ENCODE measurements at places on chromosomes 1 and 21.

GRCh38 chr1:186443638-186444037 lies 17.3 kb downstream of the PDC start:
- DNase-seq: no peak

- no peak for DNase-seq
Observed at GRCh38 chr1:19910650-19911049, 12.8 kb downstream of the PLA2G2E start.

DNA sequence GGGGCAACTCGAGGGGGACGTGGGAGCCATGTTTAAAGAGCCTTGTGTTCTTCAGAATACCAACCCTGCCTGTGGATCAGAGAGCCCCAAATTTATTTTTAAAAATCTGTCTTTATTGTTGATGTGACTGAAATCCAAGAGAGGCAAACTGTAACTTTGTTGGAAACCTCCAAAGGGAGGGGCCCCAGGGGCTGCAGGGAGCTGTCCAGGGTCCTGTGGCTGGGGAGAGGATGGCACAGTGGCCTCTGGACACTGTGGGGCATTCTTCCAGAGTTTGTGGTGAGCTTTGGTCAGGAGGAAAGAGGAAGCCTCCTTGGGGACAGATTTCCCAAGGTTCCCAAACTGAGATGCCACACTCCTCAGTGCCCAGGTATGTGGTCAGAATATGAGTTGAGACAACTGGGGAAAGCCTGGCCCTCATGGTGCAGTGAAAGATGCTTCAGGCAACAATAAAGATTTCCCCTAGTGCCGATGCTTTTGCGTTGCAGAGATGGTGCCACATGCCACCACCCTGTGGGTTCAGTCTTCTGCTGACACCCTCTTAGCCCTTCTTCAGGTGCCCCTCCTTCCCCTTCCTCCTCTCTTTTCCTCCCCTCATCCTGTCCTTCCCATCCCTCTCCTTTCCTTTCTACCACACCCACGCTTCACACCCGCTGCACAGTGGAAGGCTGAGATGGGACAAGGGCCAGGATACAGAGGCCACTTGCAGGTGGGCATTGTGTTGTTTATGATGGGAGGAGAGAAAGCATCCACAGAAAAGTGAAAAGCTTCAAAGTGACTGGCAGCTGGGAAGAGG lies 122.1 kb downstream of the UCK2 start:
- DNase-seq: peak; percentile 13

GRCh38 chr1:63363014-63363413 lies 4.4 kb upstream of the ALG6 start:
- no peak for DNase-seq

DNA sequence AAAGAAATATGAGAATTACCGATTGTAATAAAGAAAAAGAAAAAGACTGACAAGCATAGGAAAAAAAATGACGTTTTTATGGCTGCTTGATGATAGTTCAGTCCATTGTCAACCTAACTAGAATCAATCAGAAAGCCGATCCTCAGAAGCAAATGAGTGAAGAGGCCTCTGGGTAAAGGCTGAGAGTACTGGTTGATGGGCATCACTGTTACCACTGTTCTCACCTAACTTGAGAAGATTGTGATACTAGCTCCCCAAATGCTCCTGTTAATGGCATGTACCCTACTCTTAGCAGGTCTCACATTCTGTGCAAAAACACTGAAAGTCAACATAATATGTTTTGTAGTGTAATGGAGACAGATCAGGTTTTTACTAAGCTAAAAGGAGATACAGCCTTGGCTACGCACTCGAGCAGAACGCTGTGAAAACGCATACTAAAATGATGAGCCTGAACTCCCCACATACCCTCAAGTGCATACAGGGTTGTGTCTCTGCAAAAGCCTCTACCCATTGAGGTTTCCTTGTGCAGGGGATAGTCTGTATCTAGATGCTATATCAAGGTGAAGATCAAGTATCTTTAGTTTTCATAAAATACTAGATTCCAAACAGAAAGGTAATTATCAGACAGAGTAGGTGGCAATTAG lies 554.6 kb downstream of the SMYD3 start:
- no peak for DNase-seq

- peak; percentile 47 for DNase-seq
Observed at GRCh38 chr1:44707112-44707881, 23.7 kb downstream of the RNU5D-1 start.

DNA sequence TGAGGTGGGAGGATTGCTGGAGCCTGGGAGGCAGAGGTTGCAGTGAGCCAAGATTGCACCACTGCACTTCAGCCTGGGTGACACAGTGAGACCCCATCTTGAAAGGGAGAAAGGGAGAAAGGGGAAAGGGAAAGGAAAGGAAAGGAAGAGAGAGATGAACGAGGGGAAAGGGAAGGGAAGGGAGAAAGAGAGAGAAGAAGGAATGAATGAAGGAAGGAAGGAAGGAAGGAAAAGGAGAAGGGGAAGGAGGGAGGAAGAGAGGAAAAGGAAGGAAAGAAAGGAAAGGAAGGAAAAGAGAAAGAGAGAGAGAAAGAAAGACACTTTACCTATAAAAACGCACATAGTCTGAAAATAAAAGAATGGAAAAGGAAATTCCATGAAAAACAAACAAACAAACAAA lies 18.0 kb downstream of the ZNF695 start:
- DNase-seq: no peak

- no peak for DNase-seq
Observed at GRCh38 chr1:174052621-174053020, 30.5 kb upstream of the RC3H1 start.

- peak; percentile 96 for DNase-seq
Observed at GRCh38 chr21:33380483-33380998, 22.7 kb upstream of the IFNGR2 start.

DNA sequence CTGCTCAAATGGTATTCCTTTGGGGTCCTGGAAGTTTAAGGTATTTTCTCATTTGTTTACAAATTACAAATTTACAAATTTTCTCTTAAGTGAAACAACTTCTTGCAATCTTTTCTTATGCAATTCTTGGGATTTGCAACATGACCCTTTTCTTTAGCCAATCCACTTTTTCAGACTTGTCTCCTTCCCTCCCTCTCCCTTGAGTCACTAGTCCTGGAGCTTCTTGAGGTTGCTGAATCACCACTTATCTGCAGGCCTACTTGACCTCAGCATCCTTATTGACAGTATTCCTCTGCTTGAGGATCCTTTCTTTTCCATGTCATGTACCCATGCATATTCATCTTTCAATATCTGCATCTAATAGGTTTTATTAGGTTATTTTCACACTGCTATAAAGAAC lies 302.8 kb upstream of the ADAMTS5 start:
- peak; percentile 81 for DNase-seq

- DNase-seq: no peak
Observed at GRCh38 chr1:65799601-65800000, 6.9 kb downstream of the PDE4B start.

GRCh38 chr1:240831191-240831631 lies 219.3 kb upstream of the GREM2 start:
- DNase-seq: peak; percentile 74

DNA sequence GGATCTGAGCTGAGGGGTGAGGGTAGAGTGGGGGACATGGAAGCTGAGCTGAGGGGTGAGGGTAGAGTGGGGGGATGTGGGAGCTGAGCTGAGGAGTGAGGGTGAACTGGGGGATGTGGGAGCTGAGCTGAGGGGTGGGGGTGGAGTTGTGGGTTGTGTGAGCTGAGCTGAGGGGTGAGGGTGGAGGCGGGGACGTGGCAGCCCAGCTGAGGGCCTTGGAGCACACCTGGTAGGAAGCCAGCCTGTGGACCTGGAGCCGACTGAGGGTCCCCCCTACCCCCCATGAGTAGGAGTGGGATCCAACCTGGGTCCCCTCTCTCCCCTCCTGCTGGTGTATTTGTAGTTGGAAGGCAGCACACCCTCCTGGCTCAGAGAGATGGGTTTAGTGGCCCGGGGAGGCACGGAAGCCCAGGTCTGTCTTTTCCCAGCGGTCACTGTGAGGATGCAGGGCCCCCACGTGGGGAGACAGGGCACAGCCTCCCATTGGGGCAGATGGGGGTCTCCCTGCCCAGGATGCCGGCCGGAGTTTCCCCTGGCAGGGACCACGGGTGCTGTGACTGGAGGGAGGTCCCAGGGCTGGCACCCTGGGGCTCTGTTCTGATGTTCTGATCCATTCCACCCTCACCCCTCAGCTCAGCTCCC lies 13.2 kb upstream of the NPHP4 start:
- DNase-seq: no peak

DNA sequence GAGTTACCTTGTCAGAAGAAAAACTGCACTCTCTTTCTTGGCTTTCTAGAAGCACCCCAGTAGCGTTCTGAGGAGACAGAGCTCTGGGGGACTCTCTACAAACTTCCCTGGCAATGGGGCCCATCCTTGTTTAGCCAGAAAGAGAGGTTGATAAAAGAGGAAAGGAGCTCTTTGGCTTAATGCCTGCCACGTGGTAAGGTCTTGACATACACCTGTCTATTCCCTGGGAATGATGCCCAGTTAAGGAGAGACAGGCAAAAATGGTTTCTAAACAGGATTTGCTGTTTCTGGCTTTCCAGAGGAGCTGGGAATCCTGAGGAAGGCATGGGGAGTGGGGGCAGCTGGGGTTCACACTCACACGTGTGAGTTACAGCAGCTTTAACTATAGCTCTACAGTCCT lies 30.2 kb upstream of the IL20 start:
- DNase-seq: no peak

DNA sequence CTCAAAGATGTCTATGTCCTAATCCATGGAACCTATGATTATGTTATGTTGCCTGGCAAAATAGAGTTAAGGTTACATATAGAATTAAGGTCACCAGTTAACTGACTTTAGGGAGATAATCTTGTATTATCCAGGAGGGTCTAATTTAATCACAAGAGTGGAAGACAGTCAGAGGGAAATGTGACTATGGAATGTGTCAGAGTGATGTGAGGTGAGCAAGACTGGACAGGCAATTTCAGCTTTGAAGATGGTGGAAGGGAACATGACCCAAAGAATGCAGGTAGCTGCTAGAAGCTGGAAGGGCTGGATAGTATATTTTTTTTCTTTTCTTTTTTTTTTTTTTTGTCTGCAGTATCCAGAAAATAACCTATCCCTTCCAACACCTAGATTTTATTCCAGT lies 241.7 kb upstream of the NEGR1 start:
- DNase-seq: no peak

GRCh38 chr1:80639777-80640533 lies 1160.8 kb upstream of the ADGRL2 start:
- DNase-seq: no peak

GRCh38 chr1:201376464-201377374 lies 761 bp downstream of the TNNT2 start:
- peak; percentile 43 for DNase-seq

DNA sequence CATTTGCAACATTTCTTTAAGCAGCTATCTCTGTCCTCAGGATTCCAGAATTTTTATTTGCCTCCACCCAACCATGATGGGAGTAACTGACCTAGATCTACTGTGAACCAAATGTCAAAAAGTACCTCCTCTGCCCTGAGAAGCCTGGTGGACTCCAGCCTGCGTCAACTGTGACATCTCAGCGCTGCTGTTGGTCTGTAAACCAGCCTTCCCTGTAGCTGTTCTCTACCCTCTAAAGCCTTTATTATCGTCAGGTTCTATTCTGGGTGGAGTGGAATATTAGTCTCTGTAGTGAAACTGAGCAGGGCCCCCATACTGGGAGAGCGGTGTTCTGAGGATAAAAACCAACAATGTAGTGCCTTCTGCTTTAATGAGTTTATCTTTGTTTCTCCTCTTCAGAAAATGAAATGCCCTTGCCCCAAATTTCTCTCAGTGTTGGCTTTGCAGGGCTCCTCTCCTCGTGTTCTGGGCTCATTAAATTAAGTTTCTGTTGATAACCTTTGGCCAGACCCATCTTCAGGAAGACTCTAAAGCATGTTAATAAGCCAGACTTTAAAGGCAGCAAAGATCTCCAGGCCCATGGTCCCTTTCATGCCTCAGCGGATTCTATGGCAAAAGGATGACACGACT lies 223.1 kb upstream of the PLXNA2 start:
- DNase-seq: no peak

- DNase-seq: no peak
Observed at GRCh38 chr1:22780696-22781095, 70.1 kb downstream of the EPHB2 start.

DNA sequence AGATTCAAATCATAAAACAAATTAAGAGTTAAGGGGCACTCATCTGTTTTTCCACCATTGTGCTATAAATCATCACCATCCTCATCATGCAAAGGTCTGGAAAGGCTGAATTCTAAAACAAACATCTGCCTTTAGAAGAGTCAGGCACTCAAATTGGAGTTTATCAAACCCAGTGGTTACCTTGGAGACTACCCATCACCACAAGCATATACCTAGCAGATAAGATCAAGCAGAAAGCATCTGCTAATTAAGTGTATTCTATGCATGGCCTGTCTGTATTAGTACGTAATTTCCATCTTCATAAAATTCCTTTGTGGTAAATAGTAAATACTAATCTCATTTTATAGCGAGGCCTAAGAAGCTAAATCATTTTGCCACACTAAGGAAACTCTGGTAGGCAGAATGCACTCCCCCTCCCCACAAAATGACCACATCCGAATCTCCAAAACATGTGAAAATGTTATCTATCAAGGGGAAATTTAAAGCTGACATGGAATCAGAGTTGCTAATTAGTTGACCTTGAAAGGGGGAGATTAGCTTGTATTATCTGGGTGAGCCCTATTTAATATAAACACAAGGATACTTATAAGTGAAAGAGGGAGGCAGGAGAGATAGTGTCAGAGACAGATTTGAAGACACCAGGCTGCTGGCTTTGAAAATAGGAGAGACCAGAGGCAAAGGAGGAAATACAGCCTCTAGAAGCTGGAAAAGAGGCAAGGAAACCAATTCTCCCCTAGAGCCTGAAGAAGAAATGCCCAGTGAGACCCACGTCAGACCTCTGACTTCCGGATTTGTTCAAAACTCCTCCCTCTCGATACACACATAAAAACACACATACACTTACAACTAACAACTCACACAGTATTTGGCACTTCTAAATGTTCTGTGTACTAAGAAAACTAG lies 23.2 kb downstream of the ARID4B start:
- peak; percentile 31 for DNase-seq

GRCh38 chr1:76266762-76267161 lies 192.2 kb downstream of the ST6GALNAC3 start:
- DNase-seq: no peak

DNA sequence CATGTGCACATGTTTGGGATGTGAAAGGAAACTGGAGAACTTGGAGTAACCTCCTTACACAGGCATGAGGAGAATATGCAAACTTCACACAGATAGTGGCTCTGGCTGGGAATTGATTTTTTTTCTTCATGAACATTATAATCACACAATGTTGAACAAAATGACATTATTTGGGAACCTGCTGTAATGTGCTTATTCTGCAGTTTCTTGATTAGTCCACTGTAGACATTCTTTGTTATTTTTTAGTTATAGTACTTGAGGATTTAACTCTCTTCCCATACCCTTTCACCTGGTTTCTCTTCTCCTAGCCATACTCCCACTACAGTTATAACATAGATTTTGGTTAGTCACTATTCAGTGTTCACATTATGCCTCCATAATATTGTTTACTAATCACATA lies 68.3 kb downstream of the ATG4C start:
- no peak for DNase-seq

DNA sequence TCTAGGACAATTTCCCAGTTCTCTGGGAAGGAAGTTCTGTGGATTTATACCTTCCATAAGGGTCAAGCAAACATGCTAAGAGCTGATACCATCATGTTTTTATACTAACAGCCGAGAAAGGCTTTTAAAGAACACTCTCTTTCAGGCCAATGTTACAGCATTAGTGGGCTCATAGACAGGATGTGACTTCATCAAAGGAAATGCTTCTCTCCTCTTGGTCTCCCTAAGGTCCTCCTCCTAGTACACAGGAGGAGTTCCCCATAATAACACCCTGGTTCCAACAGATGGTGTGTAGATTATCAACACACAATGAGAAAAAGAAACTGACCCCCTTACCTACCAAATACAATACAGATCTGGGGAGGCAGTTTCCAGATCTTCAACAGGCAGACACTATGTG lies 26.7 kb upstream of the GLIS1 start:
- DNase-seq: peak; percentile 87
